ENCODE measurements at places on chromosomes 5 and 9. TPM values are rescaled to one million over a fixed set of nuclear protein-coding genes. Genes with fewer than 3 reads are reported as not detected.
A peak's percentile ranks its signal among the peaks of the same experiment; 100 is the strongest.

ALDH7A1 gene
- polyA plus RNA-seq: 52.1 TPM

DNA sequence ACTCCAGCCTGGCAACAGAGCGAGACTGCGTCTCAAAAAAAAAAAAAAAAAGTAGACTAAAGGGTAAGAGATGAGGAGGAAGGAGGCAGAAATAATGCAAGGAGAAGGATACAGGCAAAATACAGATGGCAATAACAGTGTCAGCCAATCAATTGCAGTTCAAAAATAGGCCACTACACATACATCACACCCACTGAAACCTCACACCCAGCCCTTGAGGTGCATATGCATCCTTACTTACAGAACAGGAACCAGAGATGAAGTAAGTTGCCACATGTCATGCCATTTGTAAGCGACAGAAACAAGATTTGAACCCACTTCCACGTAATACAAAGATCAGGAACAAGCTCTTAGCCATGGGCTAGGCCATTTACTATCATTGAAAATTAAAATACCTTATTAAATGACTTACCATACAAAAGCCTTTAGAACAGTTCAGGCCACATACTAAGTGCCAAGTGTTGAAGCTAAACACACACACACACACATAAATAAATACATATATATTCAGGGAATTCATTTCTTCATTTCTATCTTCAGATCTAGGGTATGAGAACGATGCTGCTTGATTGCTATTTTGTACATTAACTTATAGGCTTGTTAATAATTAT, 98.4 kb downstream of the FNBP1 start:
- DNase-seq: no peak

GRCh38 chr5:32574540-32575175, 10.7 kb upstream of the SUB1 start:
- no peak for DNase-seq

GRCh38 chr9:101514071-101514470, 19.6 kb upstream of the RNF20 start:
- DNase-seq: no peak

- no peak for DNase-seq
Measured at GRCh38 chr9:2013743-2014475, 1.2 kb upstream of the SMARCA2 start.

DNA sequence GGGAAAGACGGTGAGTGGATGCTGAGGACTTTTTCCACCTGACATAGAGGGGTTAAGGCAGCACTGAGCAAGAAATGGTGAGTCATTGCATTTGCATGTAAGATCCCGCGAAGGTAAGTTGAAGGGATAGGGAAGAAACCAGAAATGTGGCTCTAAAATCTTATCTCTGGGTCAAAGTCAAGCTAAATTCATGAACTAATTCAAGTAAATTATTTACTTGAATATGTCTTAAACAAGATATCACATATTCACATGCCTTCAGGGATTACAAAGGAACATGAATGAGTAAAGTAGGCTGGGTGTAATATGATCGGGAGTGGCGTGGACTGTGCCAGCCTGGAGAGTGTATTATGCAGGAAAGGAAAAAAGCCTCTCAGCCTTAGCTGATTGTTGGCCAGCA, 74.4 kb upstream of the EQTN start:
- no peak for DNase-seq

- no peak for DNase-seq
Measured at GRCh38 chr5:82804155-82804690, 273.0 kb downstream of the TMEM167A start.

- DNase-seq: no peak
Measured at GRCh38 chr5:87231037-87231808, 36.5 kb upstream of the RASA1 start.

DNA sequence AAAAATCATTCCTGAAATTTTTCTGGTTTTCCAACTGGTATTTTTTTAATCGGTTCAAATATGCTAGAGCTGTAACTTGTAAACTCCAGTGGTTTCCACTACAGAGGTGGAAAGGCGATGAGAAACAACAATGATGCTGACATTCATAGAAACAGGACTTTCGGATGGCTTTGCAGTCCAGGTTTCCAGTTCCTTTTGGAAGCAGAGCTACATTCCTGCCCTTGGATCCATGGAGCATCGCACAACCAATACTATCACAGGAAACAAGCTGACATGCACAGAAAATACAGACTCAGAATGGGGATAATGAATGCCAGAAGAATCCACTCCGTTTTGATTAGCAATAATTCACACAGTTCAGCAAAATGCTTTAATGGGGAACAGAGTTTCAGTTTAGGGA, 140.0 kb downstream of the EPB41L4A start:
- DNase-seq: no peak

DNA sequence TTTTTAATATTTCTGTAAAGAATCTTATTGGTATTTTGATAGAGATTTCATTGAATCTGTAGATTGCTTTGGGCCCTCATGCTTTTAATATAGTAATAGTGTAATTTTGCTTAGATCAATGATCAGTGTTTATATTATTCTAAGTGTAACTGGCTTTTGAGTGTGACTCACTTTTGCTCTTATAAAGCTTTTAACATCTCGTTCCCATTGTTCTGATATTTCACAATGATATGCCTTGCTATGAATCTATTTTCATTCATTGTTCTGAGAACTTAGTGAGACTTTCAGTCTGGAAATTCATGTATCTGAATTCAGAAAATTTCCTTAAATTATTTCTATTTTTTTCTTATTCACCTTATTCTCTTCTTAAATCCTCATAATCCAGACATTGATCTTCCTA, 13.5 kb upstream of the MAMDC2 start:
- no peak for DNase-seq

GRCh38 chr5:137510671-137511070, 11.5 kb upstream of the SPOCK1 start:
- DNase-seq: no peak

IFT74 gene
- 4.9 TPM for polyA plus RNA-seq

DNA sequence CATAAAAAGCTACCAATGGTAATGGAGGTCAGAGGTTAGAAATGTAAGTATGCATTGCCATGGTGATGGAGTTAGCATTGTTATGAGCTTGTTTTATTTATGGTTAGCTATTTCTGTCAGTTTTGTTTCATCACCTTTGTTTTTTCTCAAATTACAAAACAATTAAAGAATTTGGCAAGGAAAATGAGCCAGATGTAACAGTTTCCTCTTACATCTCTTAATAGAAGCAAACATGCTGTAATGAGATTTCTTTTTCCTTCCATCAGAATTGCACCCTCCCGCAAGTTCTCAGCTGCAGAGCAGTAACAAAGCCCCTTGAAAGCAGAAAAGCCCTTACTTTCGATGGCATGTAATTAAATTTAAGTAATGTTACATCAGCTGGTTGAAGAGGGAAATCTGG, 233.0 kb downstream of the SGCD start:
- DNase-seq: no peak

DNA sequence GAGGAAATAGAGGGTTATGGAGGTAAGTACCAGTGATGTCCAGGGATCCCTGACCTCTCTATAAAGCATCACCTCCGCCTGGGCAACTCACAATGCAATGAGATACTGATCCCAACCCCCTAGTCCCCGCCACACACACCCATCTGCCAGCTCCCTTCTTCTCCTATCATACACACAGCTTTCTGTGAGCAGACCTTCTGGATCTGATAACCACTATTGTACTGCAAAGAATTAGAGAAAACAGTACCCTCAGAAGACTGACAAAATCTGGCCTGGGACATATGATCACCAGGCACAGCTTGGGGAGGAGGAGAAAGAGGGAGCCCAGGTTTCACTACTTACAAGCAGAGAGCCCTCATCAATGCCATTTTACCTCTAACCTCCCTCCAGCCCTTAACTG, 249.0 kb downstream of the SEC61B start:
- DNase-seq: no peak

UTP15 gene
- polyA plus RNA-seq: 3.8 TPM

SPAAR gene
- 1.1 TPM for polyA plus RNA-seq

PCDHGA3 gene
- 0.32 TPM for polyA plus RNA-seq

DNA sequence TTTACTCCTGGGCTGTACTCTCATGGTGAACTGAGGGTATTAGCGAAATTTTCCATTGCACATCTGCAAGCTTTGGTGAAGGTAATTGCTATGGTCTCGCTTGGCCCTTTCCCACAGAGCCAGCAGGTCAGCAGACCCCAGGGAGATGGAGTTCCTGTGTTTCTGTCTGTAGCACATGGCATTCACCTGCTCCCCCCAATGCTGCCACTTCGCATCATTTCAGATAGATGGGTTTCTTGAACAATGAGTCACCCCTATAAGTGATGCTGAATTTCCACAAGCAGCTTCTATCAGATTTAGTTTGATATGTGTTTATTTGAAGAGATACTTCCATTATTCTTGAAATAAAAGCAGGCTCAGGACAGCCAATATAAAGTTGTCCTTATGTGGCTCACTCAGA, 117.8 kb downstream of the ERCC6L2 start:
- no peak for DNase-seq

GRCh38 chr5:116225281-116225922, 140.6 kb downstream of the COMMD10 start:
- DNase-seq: no peak

GRCh38 chr9:106467865-106468164, 395.2 kb upstream of the ZNF462 start:
- no peak for DNase-seq

GRCh38 chr5:141875022-141875740, 3.0 kb downstream of the PCDH1 start:
- peak; percentile 37 for DNase-seq

GRCh38 chr5:153619771-153620170, 129.3 kb downstream of the GRIA1 start:
- DNase-seq: no peak

- DNase-seq: no peak
Measured at GRCh38 chr5:126527892-126528291, 67.1 kb downstream of the ALDH7A1 start.

GLRA1 gene
- polyA plus RNA-seq: not detected

CXXC5 gene
- 40.6 TPM for polyA plus RNA-seq

DNA sequence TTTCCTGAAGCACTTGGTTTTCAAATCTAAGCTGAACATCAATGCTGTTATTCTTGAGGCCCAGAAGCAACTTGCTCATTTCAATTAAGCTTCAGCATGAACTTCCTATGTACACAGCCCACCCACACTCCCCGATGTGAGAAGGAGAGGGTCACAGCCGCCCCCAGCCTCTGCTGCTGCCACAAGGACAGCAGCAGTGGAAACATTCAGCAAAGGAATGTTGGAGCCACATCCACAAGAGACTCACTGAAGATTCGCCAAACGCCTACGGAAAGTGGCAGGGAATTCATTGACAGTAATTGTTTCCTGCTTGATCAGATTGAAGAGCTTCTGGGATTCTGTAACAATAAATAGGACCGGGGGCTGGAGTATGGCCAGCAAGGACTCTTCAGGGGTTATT, 2.9 kb downstream of the TGFBI start:
- DNase-seq: no peak

DNA sequence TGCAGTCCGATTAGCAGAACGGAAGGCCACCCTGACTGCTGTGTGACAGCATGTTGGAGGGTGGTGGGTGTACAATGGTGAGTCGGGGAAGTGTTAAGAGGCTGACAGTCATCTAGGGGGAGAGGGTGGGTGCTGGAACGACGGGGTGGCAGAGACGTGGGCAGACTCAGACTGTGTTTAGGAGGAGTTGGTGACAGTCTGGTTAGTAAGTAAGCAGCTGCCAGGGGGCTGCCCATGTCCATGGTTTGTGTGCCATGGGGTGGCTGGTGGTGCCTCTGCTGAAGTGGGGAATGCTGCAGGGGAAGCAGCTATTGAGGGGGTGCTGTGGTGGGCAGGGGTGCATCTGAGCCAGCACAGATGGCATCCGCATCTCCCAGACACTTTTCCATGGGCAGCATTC, 51.3 kb upstream of the BOD1 start:
- no peak for DNase-seq

DNA sequence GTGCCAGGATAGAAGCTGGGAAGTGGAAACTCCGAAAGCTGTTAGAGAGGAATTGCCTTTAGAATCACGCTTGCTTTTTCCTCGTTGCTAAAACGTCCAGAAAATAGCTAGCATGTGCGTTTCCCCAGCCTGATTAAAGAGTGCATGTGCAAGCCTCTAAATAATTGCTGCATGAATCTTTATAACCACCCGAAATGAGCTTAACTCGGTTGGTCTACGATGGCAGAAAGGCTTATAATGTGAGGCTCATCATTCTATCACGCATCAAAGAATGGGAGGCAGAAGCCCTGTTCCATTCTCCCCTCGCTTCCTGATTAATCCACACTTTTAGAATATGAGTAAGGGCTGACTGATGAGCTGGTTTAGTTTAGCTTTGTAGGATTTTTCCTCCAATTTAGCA, 394.6 kb upstream of the WWC1 start:
- DNase-seq: no peak

DNA sequence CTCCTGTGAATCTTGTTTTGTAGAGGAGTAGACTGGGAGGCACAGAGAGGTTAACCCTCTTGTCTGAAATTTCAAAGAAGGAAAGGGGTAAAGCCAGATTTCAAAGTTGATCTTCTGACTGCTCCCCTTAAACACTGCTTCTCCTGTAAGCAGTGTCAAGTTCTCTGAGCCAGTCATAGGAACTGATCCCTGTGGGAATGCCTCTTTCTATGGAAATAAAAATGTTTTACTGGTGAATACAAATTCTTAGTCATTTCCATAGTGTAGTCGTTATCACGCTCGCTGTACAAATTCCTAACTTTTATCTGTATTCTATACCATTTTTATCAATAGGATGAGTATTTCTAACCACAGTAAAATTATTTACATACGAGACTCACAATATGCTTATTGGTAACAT, 66.3 kb upstream of the PRRC1 start:
- no peak for DNase-seq

GRCh38 chr5:172444110-172444510, 10.2 kb downstream of the SH3PXD2B start:
- no peak for DNase-seq

All from liver (tissue), 10 donors.